ENCODE measurements at places on chromosomes 6 and 20.
A peak's percentile ranks its signal among the peaks of the same experiment; 100 is the strongest.

GRCh38 chr20:6999381-6999780, 231.9 kb downstream of the BMP2 start:
- no peak for DNase-seq

DNA sequence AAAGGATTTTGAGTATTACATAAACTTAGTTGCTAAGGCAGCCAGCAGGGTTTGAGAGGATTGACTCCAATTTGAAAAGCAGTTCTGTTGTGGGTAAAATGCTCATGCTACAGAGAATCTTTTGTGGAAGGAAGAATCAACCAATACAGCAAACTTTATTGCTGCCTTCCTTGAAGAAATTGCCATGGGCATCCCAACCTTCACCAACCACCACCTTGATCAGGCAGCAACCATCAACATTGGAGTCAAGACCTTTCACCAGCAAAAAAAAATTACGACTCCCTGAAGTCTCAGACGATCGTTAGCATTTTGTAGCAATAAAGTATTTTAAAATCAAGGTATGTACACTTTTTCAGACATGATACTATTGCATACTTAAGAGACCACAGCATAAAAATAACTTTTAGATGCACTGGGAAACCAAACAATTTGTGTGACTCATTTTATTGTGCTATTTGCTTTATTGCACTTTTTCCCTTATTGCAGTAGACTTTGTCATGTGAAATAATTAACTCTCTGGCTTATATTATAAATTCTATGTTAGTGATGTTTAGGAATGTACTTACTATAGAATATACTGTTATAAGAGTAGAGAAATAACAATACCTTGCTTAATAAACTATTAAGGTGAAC, 390.8 kb downstream of the CDKAL1 start:
- no peak for DNase-seq

DNA sequence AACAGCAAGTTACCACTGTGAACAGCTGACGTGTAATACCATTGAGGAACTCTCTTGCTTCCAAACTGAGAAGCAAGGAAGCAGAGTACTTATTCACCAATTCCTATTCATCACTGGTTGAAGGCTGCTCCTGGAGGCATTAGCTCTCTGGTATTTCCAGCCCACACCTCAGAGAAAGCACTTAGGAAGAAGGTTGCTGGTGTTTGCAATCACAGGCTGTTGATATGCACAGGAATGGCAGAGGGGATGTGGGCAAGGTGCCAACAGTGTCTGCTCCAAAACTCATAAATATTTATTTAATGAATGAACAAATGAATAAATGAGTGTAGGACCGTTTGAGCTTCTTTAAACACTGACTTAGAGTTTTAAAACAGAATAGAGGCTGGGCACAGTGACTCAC, 6.9 kb upstream of the RRBP1 start:
- no peak for DNase-seq

DNA sequence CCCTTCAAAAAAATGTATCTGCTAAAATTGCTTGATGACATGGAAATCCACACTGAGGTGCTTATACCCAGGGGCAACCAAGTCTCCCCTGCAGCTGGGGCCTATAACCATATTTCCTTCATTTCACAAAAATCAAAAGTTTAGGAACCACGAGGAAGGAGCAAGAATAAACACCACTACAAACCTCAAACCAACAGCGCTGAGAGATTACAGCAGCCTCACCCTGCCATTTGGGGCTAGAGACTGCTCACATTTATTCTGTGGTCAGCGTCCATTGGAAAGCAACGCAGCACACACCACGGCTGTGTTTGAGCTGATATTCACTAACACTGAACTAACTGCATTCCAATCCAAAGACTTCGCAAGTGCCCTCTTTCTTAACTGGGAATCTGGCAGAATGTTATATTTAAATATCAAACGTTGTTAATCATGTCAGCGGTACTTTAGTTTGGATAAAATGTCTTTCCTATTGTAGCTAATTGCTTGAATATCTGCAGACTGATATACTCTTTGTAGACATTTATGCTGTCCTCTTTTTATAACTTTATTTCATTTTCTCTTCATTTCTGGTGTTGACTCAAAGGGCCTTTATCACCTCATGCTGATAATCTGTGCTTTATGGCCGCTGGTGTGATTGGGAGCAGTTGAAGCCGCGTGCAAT, 94.6 kb downstream of the FOXA2 start:
- DNase-seq: peak; percentile 69

- no peak for DNase-seq
These were observed 210.5 kb upstream of the SHLD1 start for GRCh38 chr20:5539691-5540090.

GRCh38 chr20:20206788-20207187, 154.5 kb downstream of the CFAP61 start:
- DNase-seq: no peak

DNA sequence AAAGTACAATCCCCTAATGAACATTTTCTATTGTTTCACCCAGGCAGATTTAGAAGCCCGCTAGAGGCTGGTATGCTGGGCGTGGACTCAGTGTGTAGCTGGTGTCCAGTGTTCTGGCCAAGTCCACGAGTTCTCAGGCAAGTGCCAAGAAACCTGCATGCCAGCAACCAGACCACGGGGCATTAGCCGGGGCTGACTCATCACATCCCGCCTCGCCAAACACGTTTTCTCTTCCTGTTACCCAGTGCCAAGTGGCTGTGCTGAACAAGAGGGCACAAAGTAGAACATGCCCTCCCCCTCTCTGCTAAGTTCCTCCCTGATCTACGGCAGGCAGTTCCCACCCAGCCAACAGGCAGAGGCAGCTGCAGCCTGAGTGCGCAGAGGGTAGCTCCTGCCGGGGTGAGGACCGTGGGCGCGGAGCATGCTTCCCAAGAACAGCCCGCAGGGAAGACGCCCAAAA, 29.6 kb downstream of the RAMACL start:
- peak; percentile 58 for DNase-seq

GRCh38 chr20:56762829-56763228, 133.7 kb downstream of the TFAP2C start:
- DNase-seq: no peak

DNA sequence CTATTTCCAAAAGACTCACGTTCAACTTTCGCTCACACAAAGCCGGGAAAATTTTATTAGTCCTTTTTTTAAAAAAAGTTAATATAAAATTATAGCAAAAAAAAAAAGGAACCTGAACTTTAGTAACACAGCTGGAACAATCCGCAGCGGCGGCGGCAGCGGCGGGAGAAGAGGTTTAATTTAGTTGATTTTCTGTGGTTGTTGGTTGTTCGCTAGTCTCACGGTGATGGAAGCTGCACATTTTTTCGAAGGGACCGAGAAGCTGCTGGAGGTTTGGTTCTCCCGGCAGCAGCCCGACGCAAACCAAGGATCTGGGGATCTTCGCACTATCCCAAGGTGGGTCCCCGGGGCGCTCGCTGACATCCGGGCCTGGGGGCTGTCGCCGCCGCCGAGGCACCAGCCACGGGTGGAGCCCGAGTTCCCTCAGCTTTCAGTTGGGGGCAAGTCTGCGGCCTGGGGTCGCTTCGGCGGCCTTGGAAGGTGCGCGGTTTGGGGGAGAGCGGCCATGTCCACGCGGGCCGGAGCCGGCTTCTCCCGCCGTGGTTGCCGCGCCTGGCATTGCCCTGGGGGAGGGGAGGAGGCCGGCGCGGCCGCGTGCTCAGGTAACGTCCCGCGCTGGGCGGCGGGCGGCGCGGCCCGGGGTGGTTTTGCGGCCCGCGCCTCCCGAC, 429 bp downstream of the AMD1 start:
- DNase-seq: peak; percentile 74

GRCh38 chr6:112366695-112367553, 19.8 kb downstream of the RFPL4B start:
- no peak for DNase-seq

- no peak for DNase-seq
These were observed 47.6 kb downstream of the AGPAT4 start for GRCh38 chr6:161226009-161226964.

- DNase-seq: no peak
These were observed 247.7 kb upstream of the FAM83B start for GRCh38 chr6:54598787-54599313.

DNA sequence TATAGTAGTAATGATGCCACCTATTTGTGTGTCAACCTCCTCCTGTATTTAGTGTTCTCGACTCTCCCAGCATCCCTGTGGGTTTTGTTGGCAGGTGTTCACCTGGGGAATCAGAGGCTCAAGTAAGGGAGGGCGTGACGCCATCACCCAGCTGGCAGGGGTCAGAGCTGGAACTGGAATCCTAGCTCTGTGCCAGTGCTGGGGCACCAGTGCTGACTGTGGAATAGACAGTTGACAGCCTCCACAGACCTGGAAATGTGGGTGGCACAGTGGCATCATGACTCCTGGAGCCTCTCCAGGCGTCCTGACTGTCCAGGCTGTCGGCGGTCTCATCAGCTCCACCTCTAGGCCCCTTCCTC, 102.8 kb downstream of the SYCP2 start:
- no peak for DNase-seq

- no peak for DNase-seq
These were observed 6.6 kb upstream of the BTBD9 start for GRCh38 chr6:38646166-38646878.

GRCh38 chr6:121305957-121306607, 28.2 kb downstream of the TBC1D32 start:
- no peak for DNase-seq

- no peak for DNase-seq
These were observed 191.5 kb upstream of the RALGAPA2 start for GRCh38 chr20:20903773-20904500.

- DNase-seq: no peak
These were observed 61.8 kb downstream of the CNBD2 start for GRCh38 chr20:36030149-36030548.

- no peak for DNase-seq
These were observed 32.6 kb downstream of the SF3B5 start for GRCh38 chr6:144062786-144063185.

DNA sequence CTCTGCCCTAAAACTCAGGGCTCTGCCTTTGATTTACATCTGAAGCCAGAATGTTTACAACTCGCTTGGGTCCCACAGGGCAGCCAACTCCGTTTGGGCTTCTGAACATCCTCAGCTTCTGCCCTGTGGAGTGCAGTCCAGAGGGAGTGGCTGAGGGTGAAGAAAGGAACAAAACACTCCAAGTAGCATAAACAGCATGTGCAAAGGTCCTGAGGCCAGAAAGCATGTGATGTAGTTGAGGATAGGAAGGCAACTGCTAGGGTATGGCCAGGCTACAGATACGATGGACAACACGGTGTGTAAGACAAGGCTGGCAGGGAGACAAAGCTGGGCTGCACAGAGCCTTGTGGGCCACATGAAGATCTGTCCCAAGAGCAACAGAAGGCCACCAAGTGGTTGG, 12.5 kb downstream of the JAG1 start:
- DNase-seq: no peak

- no peak for DNase-seq
These were observed 133.9 kb downstream of the EPM2A start for GRCh38 chr6:145601397-145601796.

DNA sequence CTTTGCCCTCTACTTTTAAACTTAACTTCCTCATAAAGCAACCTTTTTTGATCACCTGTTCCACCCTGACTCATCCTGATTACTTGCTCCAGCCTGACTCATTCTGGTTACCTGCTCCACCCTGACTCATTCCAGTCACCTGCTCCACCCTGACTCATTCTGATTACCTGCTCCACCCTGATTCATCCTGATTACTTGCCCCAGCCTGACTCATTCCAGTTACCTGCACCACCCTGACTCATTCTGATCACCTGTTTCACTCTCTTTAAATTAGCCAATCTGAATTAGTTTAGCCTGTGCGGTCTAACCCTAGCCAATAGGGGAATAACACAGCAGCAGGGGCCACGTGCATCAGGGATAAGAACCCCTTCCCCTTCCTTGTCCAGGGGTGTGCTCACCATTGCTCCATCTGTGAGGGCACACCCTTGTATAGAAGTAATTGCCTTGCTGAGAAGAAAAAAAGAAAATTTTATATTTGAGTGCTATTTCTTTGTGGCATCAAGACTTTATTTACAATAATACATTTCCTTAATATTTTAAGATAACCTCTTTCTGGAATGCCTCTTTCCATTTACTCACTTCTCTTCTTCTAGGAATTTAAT, 17.9 kb downstream of the HLA-G start:
- DNase-seq: no peak

GRCh38 chr6:143642403-143642802, 35.4 kb upstream of the PHACTR2 start:
- DNase-seq: no peak

DNA sequence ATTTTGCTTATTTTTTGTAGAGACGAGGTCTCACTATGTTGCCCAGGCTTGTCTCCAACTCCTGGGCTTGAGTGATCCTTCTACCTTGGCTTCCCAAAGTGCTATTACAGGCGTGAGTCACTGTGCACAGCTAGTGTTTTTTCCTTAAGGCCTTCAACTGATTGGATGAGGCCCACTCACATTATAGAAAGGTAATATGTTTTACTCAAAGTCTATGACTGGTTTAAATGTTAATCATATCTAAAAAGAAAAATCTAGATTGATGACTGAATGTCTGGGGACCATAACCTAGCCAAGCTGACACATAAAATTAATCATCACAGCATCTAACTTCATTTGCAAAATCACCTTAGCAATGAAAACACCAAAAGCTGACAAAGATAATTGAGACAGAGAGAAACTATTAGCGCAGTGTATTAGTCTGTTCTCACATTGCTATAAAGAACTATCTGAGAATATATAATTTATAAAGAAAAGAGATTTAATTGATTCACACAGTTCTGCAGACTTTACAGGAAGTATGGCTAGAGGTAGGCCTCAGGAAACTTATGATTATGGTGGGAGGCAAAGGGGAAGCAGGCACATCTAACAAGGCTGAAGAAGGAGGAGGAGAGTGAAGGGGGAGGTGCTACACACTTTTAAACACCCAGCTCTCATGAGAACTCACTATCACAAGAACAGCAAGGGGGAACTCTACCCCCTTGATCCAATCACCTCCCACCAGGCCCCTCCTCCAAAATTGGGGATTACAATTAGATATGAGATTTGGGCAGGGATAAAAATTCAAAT, 66.8 kb upstream of the ARHGAP18 start:
- DNase-seq: no peak

GRCh38 chr20:25214426-25214790, 18.9 kb downstream of the ENTPD6 start:
- no peak for DNase-seq

Data from mucosa of descending colon (tissue), 3 donors.